ENCODE measurements at places on chromosomes 6 and 20.
A peak's percentile ranks its signal among the peaks of the same experiment; 100 is the strongest.

DNA sequence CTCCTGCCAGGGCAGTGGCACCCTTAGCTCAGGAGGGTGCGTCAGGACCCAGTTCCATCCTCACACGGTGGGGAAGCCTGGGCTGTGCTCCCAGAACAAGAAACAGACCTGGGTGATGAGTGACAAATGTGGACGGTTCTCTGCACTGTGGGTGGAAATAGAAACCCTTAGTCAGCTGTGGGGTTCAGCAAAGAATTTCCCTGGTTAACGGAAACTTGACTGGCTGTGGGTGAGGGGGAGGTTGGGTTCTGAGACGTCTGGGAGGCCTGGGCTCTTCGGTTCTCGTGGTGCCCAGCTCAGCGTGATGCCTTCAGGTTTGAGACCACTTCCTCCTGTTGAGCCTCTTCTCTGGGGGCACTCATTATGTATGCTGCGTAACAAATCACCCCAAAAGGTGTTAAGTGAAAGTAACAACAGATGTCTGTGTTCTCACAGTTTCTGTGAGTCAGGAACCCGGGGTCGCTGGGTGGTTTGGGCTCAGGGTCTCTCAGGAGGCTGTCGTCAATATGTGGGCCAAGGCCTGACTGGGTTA, 53.1 kb upstream of the FAM83D start:
- peak; percentile 91 for DNase-seq

DNA sequence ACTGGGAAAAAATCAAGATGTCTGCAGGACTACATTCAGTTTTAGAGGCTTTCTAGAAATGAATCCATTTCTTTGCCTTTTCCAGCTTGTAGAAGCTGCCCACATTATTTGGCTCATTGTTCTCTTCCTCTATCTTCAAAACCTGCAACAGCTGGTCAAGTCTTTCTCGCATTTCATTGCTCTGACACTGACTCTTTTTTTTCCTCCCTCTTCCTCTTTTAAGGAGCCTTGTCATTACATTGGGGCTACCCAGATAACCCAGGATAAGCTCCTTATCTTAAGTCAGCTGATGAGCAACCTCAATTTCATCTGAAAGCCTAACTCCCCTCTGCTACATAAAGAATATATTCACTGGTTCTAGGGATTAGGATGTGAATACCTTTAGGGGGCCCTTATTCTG, 53.2 kb upstream of the CEP162 start:
- no peak for DNase-seq

- DNase-seq: no peak
These were observed 22.7 kb upstream of the PRDM1 start for GRCh38 chr6:106063448-106063850.

GRCh38 chr6:140825731-140826130, 1307.0 kb upstream of the GJE1 start:
- DNase-seq: no peak

DNA sequence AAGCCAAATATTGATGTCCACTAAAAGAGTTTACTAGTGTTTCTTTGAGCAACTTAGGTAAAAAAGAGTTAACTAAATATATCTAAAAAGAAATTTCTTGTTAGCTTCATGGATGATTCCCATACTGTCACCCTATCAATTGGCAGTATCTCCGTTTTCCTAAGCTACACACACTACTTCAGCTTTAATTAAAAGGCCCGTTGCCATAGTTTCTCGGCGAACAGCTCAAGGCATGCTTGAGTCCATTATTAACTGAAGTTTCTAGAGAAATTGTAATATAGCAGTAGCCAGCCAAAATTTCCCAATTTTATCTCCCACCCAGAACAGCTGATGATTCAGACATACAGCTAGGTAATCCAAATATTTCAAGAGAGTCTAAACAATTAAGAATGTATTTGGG, 20.0 kb upstream of the BEND6 start:
- DNase-seq: no peak

GRCh38 chr6:154882107-154882506, 113.0 kb upstream of the TIAM2 start:
- no peak for DNase-seq

- no peak for DNase-seq
These were observed 9.0 kb upstream of the HLA-DOA start for GRCh38 chr6:33018418-33018817.

GRCh38 chr6:111810294-111811131, 62.7 kb downstream of the FYN start:
- peak; percentile 51 for DNase-seq

DNA sequence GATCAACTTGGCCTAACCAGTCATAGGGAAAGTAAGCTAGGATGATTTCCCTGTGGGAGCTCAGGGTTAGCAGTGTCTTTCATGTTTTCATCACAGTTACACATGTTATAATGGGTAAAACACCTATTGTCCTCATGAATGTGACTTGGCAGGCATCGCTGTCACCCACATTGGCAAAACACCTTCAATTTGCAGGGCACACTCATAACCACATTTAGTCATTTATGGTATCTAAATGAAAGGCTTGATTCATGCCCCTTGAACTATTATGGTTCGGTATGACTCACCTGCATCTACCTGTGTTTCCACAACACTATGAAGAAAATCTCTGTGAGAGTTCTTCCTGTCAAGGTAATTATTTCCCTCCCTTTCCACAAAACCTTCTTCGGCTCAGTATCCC, 49.2 kb downstream of the FRK start:
- DNase-seq: peak; percentile 48

DNA sequence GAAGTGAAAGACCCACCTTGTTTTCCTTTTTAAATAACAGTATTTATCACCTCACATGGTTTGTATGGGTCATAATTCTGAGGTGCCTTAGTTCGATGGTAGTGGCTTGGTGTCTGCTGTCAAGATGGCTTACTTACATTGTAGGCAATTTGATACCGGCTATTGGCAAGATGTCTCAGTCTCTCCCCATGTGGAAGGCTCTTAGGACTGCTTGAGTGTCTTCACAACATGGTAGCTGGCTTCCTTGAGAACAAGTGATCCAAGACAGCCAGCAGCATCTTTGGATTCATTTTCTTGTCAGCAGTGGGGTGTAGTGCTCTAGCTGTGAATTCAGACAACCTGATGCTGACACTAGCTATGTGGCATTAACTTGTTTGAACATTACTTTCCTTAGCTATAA, 70.1 kb downstream of the CBFA2T2 start:
- no peak for DNase-seq

DNA sequence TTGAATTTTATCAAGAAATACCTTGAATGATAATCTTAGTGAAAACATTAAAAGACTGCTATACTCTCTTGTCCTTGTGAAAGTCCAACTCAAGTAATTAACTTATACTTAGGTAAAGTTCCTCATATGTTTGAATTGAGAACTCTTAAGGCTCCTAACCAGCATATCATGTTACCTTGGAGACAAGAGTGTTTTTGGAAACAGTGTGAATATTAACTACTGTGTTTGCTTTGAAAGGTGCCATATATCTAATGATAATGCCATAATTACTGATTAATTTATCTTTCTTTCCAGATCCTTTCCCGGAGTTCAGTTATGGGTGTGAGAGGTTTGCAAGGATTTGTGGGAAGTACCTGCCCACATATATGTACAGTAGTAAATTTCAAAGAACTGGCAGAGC, 10.5 kb downstream of the FAM120B start:
- no peak for DNase-seq

DNA sequence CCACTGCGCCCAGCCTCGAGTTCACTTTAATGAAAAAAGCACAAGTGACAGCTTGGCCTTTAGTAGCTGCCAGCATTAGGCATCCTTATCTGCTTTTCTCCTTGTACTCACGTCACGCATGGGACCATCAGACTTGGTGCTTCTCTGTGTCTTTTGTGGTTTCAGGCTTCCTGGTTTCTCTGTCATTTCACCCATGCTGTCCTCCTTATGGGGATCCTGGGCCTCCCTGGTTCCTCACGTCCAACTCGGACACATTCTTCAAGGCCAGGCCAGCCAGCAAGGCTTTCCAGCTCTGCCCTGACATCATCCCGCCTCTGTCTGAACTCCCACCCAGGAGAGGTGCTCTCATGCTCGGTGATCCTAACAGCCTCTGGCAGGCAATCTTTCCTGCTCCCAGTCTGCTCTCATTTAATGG, 83.2 kb downstream of the TIAM2 start:
- no peak for DNase-seq

- no peak for DNase-seq
These were observed 151.6 kb upstream of the PTPRK start for GRCh38 chr6:128672023-128672422.

- DNase-seq: no peak
These were observed 10.6 kb upstream of the TUBB2B start for GRCh38 chr6:3237761-3238662.

DNA sequence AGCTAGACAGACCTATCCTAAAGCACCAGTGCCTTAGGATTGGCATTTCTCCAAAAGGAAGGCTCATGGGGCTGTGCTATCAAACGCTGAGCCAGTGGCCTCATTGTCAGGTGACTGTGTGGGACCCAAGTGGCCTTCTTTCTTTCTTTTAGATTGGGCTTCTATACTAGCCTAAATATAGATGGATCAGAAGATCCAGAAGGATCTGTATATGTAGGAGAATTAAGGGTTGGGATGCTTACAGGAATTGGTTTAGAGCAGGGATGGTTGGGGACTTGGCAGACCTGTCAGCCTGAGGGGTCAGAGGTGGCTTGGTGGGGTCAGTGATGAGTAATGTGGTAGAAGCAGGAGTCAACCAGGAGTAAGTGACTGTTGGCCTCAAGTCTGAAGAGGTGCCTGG, 14.8 kb downstream of the ABT1 start:
- no peak for DNase-seq

- no peak for DNase-seq
These were observed 13.0 kb upstream of the PFDN4 start for GRCh38 chr20:54194724-54195438.

- no peak for DNase-seq
These were observed 4.9 kb downstream of the CDH22 start for GRCh38 chr20:46303176-46303956.

DNA sequence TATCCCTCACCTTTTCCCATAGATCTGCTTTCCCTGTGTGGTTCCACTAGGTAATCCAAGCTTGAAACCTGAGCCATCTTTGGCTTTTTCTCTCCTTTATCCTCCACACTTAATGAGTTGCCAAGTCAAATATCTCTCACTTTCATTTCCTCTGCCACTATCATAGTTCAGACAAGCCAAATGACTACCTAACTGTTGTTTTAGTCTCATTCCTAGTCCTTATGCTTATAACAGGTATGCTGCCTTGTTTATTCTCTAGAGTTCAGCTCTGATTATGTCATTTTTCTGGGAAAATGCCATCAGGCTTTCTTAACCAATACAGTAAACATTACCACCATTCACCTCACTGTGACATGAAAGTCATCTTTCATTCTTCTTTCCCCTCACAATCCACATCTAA, 6.5 kb downstream of the EFHC1 start:
- no peak for DNase-seq

DNA sequence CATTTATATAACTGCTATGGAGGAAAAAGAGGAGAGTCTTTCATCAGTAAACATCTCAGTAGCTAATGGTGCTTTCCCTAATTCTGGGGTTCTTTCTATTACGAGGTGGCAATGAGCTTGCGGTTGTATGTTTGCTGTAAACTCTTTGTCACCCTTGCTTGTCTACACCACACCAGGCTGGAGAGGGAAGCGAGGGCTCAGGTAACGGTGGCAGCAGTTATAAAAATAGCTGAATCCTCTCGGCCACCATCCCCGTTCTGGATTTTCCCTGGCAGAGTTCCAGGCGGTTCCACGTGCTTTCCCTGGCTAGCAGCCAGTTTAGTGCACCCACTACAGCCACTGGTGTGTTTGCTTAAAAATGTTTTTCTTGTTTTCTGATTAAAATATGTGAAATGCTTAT, 39.0 kb downstream of the MAS1 start:
- peak; percentile 68 for DNase-seq

DNA sequence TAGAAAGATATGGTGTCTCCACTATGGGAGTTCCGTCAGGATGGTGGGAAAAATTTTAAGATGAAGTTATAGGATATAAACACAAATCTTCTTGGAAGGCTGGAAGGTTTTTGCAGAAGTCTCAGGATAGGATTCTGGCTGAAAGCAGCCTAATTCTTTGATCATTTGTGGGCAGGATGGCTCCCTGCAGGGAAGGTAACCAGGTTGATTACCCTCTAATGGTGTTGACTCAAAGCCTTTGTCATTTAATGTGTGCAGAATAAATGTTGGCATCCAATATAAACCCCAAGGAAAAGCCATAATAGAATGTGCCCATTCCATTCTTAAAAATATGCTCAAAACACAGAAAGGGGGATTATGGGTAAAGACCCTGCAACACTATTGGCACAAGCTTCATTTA, 204.3 kb downstream of the EPM2A start:
- DNase-seq: no peak

DNA sequence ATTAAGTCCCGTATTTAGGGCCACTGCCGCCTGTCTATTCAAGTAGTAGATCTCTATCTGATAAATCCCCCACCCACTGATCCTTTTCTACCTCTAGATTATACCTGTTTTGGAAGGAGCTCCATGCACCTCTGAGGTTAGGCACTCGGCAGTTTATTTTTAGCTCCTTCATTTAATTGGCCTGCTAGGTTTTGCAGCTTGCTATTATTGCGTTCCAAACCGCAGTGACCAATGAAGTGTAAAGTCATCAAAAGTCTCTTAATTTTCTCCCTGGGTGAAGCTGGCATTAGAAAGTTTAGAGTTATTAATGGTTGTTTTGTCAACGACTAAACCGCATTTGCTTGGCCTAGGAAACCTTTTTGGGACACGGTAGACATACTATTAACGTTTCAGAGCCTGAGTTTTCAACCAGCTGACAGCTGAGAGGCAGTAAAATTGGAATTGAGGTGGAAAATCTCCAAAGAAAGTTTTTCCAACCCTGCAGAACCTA, 60.0 kb downstream of the RFPL4B start:
- no peak for DNase-seq

DNA sequence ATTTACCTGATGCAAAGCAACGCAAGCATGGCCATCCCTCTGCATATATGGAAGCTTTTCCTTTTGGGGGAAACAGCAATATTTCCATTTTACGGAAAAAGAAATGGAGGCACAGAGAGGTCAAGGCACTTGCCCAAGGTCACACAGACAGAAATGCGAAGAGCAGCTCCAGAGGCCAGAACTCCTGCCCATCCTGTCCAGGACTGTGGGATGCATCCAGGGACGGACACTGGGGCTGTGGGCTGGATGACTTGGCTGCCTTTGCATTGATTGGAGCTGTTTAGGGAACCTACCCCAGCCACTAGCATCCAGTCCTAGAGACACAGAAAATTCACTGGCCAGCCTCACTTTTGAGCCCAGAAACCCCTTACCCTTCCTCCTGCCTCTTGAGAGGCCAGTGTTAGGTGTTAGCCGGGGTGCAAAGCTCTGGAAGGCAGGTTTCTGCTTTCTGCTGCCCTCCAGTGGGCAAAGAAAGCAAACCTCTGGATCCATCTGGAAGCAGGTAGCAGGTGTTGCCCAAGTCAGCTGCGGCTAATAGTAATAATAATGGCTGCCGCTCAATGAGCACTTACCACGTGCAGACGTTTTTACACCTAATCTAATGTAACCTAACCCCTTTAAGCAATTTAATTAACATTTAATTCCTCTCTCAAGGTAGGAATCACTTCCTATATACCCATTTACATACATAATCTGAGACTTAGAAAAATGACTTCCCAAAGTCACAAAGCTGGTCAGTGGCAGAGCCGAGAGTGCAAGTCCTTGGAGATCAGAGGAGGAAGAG, 31.7 kb upstream of the CCN5 start:
- DNase-seq: peak; percentile 34

- DNase-seq: no peak
These were observed 18.2 kb upstream of the ZNF831 start for GRCh38 chr20:59145247-59145923.

GRCh38 chr20:11849270-11849915, 68.3 kb upstream of the BTBD3 start:
- DNase-seq: no peak
